ENCODE measurements at places on chromosomes 12 and 14.
A peak's percentile ranks its signal among the peaks of the same experiment; 100 is the strongest.

- DNase-seq = no peak
Measured at GRCh38 chr12:53862831-53863230, 75.8 kb upstream of the HOXC13 start.

GRCh38 chr12:53659011-53659551 is 16.8 kb downstream of the ATP5MC2 start:
- DNase-seq = peak; percentile 51

DNA sequence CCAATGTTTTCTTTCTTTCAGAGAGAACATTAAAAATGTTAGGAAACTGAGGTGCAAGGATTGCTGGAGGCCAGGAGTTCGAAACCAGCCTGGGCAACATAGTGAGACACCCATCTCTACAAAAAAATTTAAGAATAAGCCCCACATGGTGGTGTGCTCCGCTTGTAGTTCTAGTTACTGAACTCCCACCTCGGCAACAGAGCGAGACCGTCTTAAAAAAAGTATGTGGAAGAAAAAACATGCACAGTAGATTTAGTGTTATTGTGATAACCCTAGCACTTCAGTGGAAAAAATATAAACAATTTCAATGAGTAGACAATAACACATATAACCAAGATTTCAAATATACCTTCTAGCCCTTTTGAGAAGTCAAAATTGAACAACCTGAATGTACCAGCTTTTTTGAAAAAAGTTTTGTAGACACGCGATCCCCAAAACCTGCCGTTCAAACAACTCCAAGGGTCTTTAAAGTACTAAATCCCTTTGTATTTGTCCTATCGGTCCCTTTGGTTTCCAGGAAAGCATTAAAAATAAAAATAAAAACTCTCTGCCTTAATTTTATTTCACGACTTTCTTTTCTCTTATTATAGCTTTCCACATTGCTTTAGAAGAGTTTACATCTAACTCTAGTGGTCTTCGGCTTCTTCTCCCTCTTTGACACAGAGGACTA is 1.0 kb upstream of the ANO6 start:
- no peak for DNase-seq

- no peak for DNase-seq
Measured at GRCh38 chr12:102568276-102568675, 87.9 kb upstream of the IGF1 start.

- DNase-seq = no peak
Measured at GRCh38 chr12:30269496-30269895, 426.2 kb downstream of the IPO8 start.

DNA sequence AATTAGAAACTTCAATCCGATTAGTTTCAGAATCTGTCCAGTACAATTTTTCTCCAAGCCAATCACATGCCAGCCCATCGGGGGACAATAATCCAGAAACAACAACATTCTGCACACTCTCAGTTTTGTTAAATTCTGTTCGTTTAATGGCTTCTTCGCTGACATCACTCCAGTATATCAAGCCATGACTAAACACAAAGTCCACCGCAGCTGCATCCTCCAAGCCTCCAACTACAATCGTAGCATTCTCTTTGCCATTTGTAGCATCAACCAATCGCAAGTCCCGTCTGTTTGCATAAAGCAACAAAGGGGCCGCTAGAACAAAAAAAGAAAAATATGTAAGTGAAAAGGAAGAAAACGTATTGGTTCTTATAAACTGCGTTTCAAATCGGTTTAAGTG is 22.5 kb downstream of the LRP6 start:
- DNase-seq = no peak

GRCh38 chr12:25950329-25951115 is 8.0 kb upstream of the RASSF8 start:
- DNase-seq = no peak

- no peak for DNase-seq
Measured at GRCh38 chr12:121513464-121514183, 67.2 kb downstream of the KDM2B start.

DNA sequence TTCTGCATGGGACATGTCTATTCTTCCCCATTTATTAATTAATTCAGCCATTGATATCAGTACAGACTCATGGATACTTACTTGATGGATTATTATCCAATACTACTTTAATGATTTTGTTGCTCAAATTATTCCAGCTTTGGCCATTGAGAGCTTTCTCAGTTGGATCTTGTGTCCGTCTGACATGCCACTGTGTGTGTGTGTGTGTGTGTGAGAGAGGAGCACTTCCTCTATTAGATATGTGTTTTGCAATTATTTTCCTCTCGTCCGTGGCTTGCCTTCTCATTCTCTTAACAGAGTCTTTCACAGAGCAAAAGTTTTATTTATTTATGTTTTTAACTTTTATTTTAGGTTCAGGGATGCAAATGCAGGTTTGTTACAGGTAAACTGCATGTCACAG is 194.2 kb downstream of the ADGRD1 start:
- DNase-seq = no peak

Measured in NCI-H1105 treated with DMSO at 0.1 percent for 48 hours (cell line).